SK-N-DZ (cell line): ENCODE measurements at places on chromosomes 2 and 18.

- no peak for DNase-seq
Measured at GRCh38 chr2:75560768-75561565, at the start of gene EVA1A. EVA1A (minus strand) TSS chr2:75560939; CDS start chr2:75518140, 42,799 bp downstream.

GRCh38 chr2:64626963-64627760, 26.6 kb downstream of the SERTAD2 start:
- peak; percentile 54 for DNase-seq

DNA sequence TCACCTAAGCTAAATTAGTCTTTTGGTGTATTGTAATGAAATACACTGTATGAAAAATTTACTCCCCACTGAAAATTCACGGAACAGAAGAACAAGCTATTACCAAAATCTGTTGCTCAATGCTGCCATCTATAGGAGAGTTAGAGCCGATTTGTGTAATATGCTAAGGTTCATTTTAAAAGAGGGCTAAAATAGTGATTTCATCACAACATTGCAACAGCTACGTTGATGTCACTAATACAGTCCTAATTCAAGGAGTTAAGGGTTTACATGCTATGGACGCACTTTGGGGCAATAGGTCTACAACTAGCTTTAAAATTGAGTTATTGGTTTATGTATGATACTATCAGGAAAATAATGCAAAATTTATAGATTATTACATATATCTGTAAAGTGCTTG, 3.0 kb upstream of the IRS1 start:
- peak; percentile 55 for DNase-seq

DNA sequence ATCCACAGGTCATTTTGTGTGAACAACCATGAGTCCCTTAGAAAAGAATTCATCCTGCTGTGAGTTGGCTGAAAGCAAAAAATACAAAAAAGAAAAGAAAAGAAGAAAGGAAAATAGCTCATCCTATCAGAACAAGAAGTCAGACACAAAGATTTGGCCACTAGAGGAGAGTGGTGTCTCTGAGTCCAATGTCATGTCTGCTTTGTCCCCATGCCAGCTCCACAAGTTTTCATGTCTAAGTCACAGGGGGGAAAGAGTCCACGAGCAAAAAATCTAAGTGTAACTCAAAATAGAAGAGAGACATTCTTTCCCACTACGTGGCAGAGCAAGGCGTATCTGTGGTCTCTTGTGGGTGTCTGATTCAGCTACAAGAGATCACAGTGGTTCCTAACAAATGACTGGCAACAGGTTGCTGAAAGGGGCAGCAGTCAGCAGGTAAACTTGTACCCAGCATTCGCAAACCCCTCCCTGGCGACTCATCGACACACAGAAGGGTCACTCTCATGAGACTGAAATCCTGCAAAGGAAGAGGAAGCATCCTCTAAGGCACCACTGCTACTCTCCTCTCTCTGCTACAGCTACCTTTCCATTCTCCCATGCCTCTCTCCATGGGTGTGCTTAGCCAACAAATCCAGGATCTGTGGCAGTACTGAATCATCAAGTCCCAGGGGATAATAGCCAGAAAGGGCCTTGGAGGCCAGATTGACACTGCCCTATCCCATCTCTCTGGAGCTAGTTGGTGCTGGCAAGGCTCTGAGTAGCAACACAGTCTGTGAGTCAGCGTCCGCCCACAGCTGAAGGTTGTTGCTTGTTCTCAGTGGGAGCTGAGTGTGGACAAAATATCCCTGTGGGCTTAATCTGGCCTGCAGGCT, 123.0 kb upstream of the SLC39A10 start:
- no peak for DNase-seq

GRCh38 chr18:56268952-56269351, 369.4 kb downstream of the TXNL1 start:
- DNase-seq: no peak

- no peak for DNase-seq
Measured at GRCh38 chr2:42450136-42450535, 43.6 kb downstream of the KCNG3 start.

- DNase-seq: no peak
Measured at GRCh38 chr2:88599527-88599926, 27.7 kb downstream of the EIF2AK3 start.

GRCh38 chr2:101980368-101980767, 11.4 kb upstream of the IL1R2 start:
- DNase-seq: no peak

DNA sequence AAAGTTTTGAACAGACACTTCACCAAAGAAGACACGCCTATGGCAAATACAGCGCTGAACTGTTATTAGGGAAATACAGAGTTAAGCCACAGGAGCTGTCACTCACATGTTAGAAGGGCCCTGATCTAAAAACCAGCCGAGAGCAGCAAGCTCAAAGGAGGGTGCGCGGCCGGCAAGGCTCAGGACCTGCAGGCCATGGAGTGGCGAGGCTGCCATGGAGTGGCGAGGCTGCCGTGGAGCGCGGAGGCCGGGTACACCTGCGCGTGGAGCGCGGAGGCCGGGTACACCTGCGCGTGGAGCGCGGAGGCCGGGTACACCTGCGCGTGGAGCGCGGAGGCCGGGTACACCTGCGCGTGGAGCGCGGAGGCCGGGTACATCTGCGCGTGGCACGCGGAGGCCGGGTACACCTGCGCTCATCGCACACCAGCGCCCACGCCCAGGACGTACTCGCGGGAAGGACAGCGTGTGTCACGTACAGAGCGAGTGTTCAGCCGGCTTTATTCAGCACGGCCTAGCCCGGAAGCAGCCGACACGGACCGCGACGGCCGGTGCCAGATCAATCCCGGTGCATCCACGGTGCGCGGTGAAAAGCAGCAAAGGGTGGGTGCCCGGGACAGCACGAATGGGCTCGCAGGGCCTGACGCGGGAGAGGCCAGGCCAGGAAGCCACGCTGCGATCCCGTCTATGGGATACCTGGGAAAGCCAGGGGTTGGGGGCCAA, 68.8 kb downstream of the SLC66A2 start:
- no peak for DNase-seq

GRCh38 chr2:32484937-32485336, 128.1 kb downstream of the BIRC6 start:
- DNase-seq: no peak

DNA sequence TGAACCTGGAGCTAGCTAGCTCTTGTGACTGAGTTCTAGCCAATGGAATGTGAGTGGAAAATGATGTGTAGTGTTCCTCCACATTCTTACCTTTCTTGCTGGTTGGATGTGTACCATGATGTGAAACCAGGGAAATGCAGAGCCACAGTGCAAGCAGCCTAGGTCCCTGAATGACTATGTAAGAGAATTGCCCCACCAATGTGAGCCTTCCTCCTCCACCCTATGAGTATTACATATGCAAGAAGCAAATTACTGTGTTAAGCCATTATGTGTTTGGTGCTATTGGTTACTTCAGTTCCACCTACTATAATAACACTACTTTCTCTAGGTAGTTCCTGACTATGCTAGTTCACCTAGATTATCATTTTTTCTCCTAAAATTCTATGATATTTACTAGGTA, 39.6 kb downstream of the LCLAT1 start:
- no peak for DNase-seq

- DNase-seq: no peak
Measured at GRCh38 chr18:22681908-22682307, 251.2 kb upstream of the RBBP8 start.

DNA sequence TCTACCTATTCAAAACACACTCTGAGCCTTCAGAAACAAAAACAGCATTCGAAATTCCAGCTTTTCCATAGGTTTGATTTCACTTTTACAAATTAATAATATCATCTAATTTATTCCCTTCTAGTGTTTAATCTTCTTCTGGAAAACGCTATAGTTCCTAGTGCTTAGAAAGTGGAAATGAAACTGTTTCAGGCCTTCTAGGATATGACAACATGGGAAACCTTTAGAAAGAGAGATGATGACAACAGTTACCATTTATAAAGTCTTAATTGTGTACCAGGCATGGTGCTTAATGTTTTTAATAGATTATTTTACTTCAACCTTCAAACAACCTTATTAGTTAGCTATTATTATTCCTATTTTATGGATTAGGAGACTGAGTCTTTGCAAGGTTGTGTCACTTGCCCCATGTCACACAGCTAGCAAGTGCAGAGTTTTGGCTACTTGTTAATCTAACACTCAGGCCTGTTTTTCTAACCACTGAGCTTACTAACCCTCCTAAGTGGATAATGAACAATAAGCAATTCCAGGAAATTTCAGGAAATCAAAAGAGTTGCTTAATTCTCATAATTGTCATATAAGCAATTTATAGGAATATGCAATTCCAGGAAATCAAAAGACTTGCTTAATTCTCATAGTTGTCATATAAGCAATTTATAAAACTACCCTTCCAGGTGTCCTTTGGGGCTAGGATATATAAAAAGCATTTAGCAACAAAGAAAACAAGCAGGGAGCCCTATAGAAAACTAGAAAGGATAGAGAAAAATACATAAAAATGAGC, 206.0 kb downstream of the ZNF521 start:
- no peak for DNase-seq

DNA sequence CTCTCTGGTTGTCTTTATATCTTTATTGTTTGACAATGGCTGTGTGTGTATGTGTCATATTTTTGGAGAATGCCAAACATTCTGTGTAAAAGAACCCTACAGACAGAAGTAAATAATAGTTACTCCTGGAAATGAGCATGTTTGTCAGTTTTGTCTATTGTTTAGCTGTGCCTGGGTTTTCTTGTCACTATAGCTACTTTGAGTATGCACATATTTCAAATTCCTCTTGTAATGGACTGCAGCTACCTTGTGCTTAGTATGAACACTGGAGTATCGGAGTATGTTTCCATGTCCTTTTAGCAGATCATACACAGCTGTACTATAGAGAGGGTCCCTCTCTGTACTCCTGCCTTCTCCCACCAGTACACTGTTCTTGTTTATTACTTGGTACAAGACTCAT, 58.0 kb upstream of the DOCK10 start:
- no peak for DNase-seq

DNA sequence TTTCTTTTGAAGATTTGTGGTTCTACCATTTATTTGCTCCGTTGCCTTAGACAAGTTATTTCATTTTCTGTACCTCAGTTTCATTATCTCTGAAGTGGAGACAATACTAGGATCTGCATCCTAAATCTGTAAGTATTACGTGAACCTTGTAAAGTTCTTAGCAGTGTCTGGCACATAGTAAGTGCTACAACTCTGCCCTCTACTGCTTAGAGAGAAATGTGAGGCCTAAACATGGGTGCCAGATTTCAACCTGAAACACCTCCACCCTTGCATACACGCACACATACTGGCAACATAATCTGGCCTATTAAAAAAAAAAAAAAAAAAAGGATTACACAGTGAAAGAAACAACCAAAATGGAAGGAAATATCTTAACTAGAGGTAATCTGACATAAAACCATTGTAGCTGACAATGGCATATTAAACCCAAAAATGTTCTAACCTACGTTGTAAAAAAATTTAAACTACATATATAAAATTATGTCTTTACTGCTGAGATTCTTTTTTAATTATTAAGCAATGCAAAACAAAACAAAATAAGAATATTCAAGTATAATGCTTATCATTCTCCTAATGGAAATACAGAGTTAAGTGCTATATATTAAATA, 132.6 kb downstream of the MAP2 start:
- no peak for DNase-seq

DNA sequence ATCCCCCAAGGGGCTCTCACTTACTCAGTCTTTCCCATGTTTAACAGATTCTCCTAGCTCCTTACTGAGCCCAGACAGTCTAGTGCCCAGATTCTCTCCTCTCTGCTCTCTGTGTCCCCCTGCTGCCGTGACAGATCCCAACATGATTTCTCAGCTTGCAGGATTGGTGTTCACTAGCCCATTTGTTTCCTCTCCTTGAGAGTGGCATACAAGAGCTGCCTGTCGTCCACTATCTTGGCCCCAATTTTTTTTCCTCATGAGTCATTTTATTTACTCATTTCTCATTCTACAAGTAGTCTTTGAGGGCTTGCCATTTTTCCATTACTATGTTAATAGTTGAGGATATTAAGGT, 199.9 kb upstream of the FN1 start:
- DNase-seq: no peak

DNA sequence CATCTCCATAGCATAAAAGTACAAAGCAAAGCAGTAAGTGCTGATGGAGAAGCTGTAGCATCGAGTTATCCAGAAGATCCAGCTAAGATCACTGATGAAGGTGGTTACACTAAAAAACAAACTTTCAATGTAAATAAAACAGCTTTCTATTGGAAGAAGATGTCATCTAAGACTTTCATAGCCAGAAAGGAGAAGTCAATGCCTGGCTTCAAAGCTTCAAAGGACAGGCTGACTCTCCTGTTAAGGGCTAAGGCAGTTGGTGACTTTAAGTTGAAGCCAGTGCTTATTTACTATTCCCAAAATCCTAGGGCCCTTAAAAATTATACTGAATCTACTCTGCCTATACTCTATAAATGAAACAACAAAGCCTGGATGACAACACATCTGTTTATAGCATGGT, 44.0 kb downstream of the METTL8 start:
- no peak for DNase-seq

- no peak for DNase-seq
Measured at GRCh38 chr2:193566276-193566675, 1371.5 kb upstream of the TMEFF2 start.

GRCh38 chr2:57696016-57696415, 350.6 kb upstream of the VRK2 start:
- DNase-seq: no peak

DNA sequence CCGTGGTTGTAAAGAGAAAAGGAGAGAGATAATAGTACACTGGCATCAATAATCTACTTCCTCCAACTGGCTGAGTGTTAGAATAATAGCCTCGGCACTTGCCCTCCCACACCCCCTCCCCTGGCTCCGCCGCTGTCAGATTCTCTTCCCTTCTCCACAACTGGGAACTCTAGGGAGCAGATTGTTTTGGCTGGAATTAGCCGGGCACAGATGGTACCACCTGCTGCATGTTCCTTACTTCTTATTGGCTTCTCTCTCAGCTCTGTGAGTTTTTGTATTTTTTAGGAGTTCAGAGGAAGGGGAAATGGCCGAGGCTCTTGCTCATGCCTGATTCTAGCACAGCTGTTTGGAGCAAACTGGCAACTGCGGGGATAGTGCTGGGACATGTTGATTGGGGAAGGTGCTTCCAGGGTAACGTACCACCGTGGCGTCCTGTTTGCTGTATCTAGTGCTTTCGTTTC, 140.0 kb downstream of the ZEB2 start:
- DNase-seq: no peak
